ENCODE measurements at places on chromosomes 7 and 10.
A peak's percentile ranks its signal among the peaks of the same experiment; 100 is the strongest.

- DNase-seq: no peak
These were observed 276.3 kb downstream of the GPR37 start for GRCh38 chr7:124489082-124489819.

DNA sequence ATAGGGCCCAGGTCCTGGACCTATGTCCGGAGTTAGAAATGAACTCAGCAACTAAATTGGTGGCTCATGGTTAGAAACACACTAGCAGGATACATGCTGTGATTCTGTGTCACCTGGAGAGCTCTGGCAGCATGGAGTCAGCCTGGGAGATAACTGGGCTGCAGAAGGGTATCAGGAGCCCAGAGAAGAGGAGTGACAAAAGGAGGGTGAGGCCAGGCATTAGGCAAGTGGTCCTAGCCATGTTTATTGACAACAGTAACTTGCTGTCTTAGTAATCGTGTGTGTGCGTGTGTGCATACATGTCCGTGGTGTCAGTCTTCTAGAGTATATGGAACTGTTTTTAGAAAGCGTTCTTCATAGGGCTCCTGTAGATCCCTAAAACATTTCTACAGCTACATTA lies 157.5 kb upstream of the PHYHIPL start:
- no peak for DNase-seq

GRCh38 chr10:1162481-1163203 lies 106.5 kb downstream of the WDR37 start:
- no peak for DNase-seq

GRCh38 chr7:120033114-120033513 lies 239.9 kb upstream of the KCND2 start:
- no peak for DNase-seq

DNA sequence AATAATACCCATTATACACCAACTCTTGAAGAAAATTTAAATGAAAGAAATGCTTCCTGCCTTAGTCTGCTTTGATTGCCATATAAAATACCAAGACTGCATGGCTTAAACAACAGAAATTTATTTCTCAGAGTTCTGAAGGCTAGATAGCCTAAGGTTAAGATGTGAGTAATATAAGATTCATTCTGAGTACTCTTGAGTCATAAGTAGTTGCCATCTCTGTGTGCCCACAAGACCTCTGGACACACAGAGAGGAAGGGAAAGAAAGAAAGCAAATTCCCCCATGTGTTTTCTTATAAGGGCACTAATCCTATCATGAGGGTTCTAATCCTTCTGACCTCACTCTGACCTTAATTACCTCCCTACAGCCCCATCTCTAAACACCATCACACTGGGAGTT lies 201.2 kb downstream of the PTN start:
- no peak for DNase-seq

GRCh38 chr10:86164960-86165630 lies 201.5 kb downstream of the GRID1 start:
- DNase-seq: no peak

GRCh38 chr10:30596013-30596412 lies 33.5 kb downstream of the LYZL2 start:
- no peak for DNase-seq

GRCh38 chr7:7967886-7968543 lies 581 bp upstream of the GLCCI1 start:
- no peak for DNase-seq

GRCh38 chr7:80453699-80454340 lies 58.0 kb downstream of the GNAT3 start:
- DNase-seq: no peak

DNA sequence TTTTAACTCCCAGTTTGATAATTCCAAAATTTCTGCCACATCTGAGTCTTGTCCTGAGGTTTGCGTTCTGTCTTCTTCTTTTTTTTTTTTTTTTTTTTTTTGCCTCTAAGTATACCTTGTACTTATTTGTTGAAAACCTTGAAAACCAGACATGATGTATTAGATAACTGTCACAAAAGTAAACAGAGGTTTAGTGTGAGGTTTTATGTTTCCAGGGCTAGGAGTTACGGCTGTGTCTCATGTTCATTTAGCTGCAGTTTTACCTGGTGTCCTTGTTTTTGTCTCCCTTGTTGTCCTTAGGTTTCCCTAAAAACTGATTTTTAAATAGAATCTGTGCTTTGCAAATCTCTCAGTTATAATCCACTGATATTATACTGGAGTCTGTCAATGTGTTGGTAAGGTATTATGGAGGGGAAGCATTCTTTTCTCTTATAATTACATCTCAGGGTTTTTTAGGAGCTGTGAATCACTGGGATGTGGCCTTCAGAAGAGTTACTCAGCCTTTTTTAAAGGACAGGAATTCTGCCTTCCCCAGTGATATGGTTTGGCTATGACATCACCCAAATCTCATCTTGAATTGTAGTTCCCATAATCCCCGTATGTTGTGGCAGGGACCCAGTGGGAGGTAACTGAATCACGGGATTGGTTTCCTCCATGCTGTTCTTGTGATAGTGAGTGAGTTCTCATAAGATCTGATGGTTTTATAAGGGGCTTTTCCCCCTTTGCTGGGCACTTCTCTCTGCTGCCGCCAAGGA lies 95.0 kb downstream of the CDCA7L start:
- DNase-seq: no peak

GRCh38 chr10:11986593-11987216 lies 55.9 kb downstream of the UPF2 start:
- peak; percentile 83 for DNase-seq

- peak; percentile 7 for DNase-seq
These were observed 1.3 kb downstream of the AMPH start for GRCh38 chr7:38629651-38630510.

DNA sequence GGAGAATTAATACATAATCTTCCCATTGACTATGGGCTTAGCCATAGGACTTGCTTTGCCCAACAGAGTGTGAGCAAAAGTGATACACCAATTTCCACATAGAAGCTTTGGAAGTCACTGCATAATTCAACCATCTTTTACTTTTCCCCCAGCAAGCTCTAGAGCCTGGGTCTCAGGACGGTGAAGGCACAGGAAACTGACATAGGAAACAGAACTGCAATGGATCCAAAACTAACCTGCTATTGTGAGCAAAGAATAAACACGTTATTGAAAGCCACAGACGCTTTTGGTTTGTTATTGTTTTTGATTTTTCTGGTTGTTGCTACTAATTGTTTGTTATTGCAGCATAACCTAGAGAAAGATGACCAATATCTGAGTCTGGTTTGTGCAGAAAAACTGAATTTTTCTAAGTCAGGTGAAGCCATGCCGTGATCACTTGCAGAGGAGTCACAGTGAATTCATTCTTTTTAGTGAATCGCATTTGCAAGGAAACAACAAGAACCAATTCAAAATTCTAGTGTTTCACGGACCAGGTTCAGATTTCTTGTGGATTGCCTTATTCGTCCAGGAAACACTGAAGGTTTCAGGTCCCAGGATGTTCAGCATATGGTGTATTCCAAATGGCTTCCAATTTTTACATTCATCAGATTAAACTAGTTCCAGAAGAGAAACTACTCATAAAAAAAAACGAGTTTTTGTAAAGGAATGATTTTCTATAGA lies 52.8 kb downstream of the CUBN start:
- DNase-seq: no peak

DNA sequence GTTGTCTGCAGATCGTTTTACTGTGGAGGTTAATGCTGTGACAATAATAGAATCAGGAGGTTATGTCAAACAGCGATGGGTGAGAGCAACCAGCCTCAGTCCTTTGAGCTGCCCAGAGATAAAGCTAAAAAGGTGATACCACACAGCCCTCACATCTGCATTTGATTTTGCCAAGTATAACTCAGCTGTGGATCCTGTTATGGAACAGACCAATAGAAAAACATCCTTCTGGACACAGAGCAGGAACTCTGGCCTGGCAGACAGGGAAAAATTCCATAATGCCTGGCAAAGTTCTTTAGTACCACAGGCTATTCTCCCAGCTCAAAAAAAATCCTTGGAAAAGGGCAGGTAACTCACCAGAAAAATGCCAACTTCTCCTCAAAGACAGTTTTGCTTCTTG lies 87.1 kb upstream of the PDLIM1 start:
- DNase-seq: no peak

GRCh38 chr7:127093340-127093739 lies 159.4 kb downstream of the GRM8 start:
- DNase-seq: no peak

DNA sequence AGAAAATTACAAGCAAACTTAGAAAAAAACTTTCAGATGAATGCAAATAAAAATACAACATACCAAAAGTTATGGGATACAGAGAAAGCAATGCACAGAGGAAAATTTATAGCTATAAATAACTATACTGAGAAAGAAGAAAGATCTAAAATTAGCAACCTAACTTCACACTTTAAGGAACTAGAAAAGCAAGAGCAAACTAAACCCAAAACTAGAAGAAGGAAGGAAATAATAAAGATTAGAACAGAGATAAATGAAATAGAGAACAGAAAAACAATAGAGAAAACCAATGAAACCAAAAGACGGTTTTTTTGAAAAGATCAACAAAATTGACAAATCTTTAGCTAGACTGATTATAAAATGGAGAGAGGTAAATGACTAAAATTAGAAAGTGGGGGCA lies 9.6 kb upstream of the STRA8 start:
- no peak for DNase-seq

GRCh38 chr7:17142831-17143541 lies 155.5 kb upstream of the AHR start:
- DNase-seq: no peak

DNA sequence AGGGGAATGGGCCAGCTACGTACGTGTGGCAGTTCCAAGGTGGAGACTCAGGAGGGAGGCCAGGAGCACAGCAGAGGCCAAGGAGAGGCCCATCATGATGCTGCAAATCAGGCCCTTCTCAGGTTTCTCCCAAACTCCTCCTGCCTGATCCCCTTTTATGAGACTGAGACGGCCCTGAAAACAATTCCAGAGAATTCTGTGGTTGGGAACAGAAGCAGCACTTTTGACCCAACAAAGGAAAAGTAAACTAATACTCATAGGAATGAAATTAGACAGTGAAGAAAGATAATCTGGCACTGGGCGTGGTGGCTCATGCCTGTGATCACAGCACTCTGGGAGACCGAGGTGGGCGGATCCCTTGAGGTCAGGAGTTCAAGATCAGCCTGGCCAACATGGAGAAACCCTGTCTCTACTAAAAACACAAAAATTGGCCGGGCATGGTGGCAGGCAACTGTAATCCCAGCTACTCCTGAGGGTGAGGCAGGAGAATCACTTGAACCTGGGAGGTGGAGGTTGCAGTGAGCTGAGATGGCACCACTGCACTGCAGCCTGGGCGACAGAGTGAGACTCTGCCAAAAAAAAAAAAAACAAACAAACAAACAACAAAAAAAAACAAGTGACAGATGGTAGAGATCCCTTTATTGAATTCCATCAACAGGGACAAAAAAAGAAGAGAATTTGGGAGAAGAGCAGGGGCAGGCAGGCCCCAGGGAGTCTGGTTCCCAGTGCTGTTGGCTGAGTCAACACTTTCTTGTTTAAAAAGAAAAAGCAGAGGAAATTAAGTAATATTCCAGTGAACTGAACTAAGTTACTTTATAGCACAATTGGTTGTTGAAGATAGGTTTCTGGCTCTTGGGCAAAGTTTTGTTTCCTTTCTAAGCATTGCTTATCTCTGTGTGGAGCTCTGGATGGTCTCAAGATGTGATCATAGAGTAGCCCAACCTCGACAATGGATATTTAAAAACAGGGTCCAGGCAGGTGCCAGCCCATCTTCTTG lies at the start of gene CCL26:
CCL26 (minus strand) TSS at position 131 of the 997 bp plus-strand sequence; CDS start at position 96, 35 bp downstream.
- DNase-seq: no peak

- no peak for DNase-seq
These were observed 22.8 kb upstream of the DLX6 start for GRCh38 chr7:96982586-96982985.

- no peak for DNase-seq
These were observed 72.0 kb upstream of the SMNDC1 start for GRCh38 chr10:110376767-110377160.

GRCh38 chr7:44134943-44135628 lies 6.0 kb downstream of the MYL7 start:
- no peak for DNase-seq

DNA sequence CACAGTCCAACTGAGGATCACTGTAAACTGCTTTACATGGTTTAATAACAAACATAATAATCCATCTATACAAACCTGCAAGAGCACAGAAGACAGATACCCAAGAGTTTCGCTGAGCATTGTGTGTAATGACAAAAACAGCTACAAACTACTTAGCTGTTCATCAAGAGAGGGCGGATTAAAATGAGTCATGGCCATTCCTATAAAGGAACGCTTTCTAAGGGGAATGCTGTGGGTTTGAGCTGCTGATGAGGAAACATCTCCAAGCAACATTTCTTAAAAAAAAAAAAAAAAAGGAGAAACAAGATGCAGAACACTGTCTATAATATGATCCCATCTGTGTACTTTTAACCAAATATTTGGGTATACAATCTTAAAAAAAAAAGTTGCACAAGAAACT lies 33.8 kb downstream of the VOPP1 start:
- no peak for DNase-seq
